T-helper 22 cell (primary cell): ENCODE measurements at places on chromosomes 3 and 15.

DNA sequence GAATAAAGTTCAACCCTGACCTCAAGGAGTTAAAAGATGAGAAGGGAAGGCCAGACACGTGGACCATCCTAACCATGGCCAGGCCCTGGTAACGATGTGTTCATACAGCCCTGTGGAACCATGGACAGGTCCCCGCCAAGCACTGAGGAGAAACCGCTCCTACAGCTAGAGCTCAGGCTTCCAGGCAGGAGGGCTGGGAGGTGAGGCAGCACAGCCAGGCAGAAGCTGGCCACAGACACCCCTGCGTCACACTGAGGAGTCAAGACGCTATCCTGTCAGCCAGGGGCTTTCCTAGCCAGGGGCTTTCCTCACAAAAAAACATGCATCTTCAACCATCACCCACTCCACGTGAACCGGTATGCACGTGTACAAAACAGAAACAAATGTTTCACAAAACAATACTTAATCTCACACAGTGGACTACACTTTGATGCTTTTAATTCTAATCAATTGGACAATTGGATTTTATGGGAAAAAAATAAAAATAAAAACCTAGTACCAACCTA, 73.2 kb downstream of the TBC1D2B start:
- DNase-seq, result no peak

DNA sequence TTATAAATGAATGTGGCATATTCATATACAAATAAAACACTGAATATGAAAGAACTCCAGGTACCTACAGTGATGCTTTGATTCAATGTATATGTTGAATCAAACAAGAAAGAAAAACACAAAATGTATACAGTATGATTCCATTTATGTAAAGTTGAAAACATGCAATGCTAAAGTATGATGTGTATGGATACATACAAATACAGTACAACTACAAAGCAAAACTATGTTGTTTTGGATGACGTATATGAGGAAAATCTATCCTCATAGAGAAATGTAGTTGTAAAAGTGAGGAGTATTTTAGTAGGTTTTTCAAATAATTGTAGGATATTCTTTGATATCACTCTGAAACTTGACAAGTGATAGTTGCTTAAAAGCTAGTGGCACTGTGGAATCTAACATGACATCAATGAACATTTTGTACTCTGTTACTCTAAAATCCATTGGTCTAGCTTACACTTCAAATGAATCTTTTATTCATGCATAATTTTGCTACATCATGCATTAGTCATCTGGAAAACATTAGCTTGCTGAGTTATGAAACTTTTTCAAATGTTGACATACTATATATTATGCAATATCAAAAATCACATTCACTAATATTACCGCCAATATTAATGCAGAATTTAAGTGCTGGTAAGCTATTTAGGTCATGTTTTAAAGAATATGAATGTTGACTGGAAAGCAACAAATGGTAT, 278.1 kb upstream of the CHRNA7 start:
- DNase-seq, result no peak

DNA sequence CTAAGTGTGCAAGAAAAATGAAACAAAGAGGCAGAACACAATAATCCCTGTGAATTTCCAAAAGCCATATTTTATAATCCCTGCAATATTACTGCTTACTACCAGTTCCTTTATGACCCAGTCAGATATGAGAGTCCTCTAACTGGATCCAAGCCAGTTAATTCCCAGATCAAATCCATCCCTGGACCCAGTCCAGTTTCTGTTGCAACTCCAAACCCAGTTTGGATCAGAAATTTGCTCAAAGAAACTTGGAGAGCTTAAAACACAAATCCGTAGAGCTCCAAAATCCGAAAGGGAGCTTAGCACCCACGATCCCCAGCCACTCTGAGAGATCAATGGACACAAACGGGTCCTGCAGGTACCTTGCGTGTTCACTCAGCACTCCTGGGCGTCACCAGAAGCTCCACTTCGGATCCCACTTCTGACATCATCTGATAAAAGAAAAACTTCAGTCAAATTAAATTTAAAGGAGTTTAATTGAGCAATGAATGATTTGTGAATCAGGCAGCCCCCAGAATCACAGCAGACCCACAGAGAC, 32.6 kb upstream of the THUMPD3 start:
- DNase-seq, result no peak

DNA sequence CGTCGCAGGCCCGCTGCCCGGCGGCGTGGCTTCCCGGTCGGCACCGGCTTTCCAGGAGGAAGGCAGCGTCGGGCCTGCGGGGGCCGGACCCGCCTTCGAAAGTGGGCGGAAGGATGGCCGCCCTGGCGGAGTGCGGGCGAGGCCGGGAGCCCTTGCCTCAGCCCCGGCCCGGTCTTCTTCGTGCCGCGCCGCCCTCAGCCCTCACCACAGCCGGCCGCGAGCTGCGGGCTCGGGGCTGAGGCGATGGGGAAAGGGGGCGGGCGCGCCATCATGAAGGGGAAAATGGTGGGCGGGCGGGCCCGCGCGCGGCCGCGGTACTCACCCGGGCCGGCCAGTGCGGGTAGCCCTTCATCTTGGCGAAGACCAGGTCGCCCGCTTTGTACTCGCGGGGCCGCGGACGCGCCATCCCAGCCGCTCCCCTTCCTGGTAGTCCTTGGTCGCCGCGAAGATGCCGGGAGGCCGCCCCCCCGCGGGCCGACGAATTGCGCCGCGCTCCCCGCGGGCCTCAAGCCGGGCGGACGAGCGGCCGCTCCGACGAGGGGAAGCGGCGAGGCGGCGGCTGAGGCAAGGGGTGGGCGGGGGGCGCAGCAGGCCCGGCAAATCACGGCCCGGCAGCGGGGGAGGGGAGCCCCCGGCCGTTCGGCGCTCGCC, 489 bp downstream of the HDGFL3 start:
- no peak for DNase-seq

DNA sequence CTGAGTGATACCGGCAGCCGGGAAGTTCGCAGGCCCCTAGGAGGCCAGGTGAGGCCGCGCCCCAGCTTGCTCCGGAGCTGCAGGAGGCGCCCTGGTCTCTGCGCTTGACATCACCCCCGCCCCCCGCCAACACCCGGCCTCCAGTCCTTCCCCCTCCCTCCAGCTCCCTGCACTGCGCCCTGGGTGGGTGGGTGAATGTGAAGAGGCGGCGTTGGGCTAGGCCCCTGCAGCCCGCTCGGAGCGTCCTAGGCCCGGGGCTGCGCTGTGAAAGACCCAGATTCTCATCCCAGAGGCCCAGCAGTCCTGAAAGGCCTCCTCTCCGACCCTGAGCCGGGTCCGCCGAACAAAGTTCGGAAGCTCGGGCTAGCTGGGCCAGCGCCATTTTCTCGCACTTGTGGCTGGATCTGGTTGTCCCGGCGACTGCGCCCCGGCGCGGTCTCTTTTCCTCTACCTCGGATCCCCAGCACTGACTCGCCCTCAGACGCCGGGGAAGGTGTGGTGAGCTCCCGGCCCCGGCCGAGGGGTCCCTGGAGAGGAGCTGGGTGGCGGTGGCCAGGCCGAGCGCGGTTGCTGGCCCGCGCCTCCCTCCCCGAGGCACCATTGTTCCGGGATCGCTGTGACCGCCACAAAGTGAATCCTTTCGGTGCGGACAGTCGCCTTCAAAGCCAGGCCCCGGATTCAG, 12.9 kb downstream of the ZIC4 start:
- no peak for DNase-seq

GRCh38 chr15:100001405-100001804, 268.2 kb upstream of the LYSMD4 start:
- no peak for DNase-seq

- no peak for DNase-seq
These were observed 17.3 kb downstream of the RNF168 start for GRCh38 chr3:196486263-196486662.

- no peak for DNase-seq
These were observed 39.3 kb downstream of the CHRD start for GRCh38 chr3:184419171-184419570.

GRCh38 chr15:101152914-101153313, 98.9 kb downstream of the CHSY1 start:
- no peak for DNase-seq

- DNase-seq, result no peak
These were observed 289.7 kb upstream of the ADAMTS9 start for GRCh38 chr3:64977308-64978100.

DNA sequence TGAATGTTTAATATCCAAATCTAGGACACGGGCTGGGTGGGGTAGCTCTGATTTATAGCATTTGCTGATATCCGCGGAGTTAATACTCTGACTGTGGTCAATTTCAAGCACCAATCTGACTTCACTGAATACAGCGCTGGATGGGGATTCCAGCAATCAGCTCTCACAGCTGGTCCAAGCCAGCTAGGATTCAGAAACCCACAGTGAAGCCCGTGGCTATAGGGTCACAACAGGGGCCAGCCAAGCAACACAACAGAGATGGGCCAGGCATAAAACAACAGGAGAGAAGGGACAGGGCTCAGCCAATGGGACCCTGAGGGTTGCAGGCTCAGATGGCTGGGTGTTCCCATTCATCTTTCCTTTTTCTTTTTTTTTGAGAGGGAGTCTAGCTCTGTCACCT, 5.4 kb upstream of the LMAN1L start:
- no peak for DNase-seq

- no peak for DNase-seq
These were observed 1.5 kb downstream of the DIS3L start for GRCh38 chr15:66294932-66295235.

- DNase-seq, result no peak
These were observed 64.0 kb upstream of the AKAP13 start for GRCh38 chr15:85316244-85316934.

- DNase-seq, result no peak
These were observed 9.0 kb downstream of the SNAPC5 start for GRCh38 chr15:66488525-66488924.
